ENCODE measurements at places on chromosomes 1 and 21.

DNA sequence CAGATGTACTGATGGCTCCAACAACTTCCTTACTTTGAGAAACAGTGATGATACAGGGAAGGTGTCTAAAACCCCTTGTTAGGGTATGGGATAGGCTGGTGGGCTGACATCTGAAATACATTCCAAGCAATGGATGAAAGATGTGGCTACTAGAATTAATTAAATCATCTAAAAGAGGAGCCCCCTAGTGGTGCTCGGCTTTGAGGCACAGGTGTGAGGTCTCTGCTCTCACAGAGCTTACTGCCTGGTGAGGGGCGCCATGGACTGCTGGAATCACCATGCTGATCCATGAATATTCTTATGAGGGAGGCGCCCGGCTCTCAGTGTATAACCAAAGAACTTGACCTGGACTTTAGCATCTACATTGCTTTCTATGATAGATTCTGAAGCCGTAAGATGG lies 48.5 kb downstream of the GNG4 start:
- DNase-seq = no peak

DNA sequence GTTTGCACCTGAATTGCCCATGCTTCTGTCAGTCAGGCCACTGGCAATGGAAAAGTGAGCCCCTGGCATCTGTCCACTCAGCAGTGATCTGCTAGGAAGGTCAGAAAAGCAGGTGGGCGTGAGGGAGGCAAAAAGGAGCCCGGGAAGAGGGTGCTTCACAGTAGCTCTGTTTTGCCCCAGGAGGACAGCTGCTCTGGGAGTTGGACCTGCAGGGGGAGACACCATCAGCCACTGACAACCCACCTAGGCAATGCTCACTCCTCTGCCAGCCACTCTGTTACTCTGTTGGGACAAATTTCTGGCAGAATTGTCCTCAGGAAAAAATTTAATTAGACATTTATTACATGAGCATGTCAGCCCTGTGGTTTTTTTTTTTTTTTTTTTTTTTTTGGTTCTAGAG lies 146.4 kb downstream of the LRIG2 start:
- no peak for DNase-seq

- peak; percentile 74 for DNase-seq
Measured at GRCh38 chr1:16960560-16961296, 19.7 kb downstream of the MFAP2 start.

- DNase-seq = no peak
Measured at GRCh38 chr1:10019561-10019960, 13.2 kb upstream of the UBE4B start.

GRCh38 chr1:51924455-51924854 lies 45.9 kb upstream of the NRDC start:
- DNase-seq = no peak

- no peak for DNase-seq
Measured at GRCh38 chr1:29460694-29461093, 224.4 kb downstream of the PTPRU start.

GRCh38 chr1:153493343-153493960 lies 33.0 kb upstream of the S100A7 start:
- DNase-seq = no peak

GRCh38 chr1:183733715-183734114 lies 71.2 kb upstream of the RGL1 start:
- no peak for DNase-seq

DNA sequence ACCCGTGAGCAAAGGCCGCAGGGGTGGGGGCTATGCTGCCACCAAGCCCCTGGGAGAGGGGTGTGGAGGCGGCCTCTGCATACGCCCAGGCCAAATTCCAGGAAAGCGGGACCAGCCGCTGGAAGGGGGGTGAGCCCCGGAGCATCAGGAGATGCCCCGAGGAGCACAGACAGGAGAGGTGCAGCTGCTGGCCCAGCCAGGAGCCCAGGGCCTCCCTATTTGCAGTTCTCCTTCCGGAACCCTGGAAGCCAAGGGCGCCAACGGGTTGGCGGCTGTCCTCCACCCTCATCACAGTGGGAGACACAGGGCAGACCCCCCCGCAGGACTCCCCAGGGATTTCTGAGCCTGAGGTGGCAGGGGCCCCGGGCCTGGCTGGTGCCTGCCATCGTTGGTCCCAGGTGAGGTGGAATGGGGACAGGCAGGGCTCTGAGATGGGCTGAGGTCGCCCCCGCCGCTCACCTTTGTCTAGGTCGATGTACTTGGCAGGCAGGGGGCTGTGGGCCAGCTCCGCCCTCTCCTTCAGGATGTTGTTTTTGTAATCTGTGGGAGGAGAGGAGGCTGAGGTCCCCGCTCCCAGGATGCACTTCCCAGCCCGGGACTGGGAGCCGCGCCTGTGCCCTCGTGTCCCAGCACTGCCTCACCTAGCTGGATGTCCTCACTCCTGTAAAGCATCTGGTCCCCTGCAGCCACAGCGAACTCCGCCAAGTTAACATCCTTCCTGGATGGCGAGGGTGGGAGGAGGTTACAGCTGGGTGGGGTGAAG lies 4.4 kb upstream of the DVL1 start:
- DNase-seq = no peak

- DNase-seq = no peak
Measured at GRCh38 chr21:44449473-44450363, 5.6 kb upstream of the LRRC3 start.

DNA sequence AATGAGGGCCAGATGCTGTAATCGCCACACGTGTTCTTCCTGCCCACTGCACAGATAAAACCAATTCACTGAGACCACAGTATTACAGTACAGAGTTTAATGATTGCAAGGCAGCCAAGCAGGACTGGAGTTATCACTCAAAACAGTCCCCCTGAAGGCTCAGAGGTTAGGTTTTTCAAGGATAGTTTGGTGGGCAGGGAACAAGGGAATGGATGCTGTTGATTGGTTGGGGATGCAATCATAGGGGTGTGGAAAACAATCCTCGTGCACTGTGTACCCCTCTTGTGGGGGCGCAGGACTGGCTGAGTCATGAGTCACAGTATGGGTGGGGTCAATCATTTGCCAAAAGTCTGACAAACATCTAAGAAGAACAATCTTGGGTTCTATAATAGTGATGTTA lies 12.4 kb upstream of the USP1 start:
- no peak for DNase-seq

GRCh38 chr1:205449750-205450443 lies 5.9 kb downstream of the BLACAT1 start:
- DNase-seq = no peak

DNA sequence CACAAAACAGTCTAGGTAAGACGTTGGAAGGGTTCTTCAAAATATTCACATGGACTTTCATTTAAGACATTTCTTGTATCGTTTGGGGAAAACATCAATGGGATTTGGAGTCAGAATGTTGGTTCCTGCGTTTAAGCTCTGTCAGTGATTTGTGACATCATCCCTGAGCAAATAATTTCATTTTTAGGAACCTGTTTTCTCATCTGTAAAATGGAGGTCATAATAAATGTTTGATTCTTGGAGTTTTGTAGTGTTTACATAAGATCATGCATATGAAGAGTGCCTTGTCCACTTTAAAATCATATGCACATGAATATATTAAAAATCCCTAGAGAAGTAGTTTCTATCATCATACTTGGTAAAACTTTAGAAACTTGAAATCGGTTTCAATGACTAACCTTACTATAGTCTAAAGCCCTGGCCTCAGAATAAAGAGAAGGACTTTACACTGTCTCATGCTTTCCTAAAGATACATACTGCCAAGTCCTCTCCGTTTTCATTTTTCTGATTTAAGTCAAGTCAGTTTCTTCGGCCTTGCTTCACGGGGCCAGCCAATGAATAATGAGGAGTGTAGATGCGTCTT lies 178.4 kb downstream of the ADSS2 start:
- DNase-seq = no peak

GRCh38 chr1:18802231-18802630 lies 57.2 kb downstream of the TAS1R2 start:
- DNase-seq = no peak

GRCh38 chr1:2130871-2131289 lies 63.7 kb downstream of the FAAP20 start:
- no peak for DNase-seq

DNA sequence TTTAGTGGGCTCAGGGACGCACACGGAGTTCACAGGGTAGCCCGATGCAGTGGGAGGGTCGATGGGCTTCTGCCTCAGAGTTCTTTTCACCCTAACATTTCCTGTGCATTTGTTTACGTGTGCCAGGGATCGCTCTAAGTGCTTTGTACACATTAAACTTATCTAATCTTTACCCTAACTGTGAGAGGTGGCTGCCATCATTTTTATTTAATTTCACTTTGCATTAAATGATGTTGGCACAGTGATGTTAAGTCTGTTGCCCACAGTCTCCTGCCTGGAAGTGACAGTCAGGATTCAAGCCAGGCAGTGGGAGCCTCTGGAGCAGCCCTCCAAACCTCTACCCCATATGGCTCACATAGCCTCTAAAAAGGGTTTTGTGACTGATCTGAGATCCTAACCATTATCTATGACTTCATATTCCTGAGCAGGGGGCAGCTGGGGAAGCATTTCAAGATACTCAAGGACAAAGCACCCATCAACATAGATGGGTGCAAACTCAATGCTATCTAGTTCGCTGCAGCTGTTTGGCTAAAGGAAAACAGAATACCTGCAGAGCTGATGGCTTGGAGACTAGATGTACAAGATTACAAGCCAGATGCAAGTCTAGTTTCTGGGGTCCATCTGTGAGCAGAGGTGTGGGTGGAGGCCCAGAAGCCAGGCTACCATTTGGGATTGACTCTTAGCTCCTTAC lies 303.8 kb downstream of the DISC1 start:
- no peak for DNase-seq

- DNase-seq = no peak
Measured at GRCh38 chr1:85544689-85545215, 35.8 kb upstream of the CCN1 start.

GRCh38 chr1:176557543-176558258 lies 94.7 kb downstream of the PAPPA2 start:
- DNase-seq = no peak

GRCh38 chr1:1039145-1039910 lies 19.4 kb downstream of the AGRN start:
- no peak for DNase-seq

DNA sequence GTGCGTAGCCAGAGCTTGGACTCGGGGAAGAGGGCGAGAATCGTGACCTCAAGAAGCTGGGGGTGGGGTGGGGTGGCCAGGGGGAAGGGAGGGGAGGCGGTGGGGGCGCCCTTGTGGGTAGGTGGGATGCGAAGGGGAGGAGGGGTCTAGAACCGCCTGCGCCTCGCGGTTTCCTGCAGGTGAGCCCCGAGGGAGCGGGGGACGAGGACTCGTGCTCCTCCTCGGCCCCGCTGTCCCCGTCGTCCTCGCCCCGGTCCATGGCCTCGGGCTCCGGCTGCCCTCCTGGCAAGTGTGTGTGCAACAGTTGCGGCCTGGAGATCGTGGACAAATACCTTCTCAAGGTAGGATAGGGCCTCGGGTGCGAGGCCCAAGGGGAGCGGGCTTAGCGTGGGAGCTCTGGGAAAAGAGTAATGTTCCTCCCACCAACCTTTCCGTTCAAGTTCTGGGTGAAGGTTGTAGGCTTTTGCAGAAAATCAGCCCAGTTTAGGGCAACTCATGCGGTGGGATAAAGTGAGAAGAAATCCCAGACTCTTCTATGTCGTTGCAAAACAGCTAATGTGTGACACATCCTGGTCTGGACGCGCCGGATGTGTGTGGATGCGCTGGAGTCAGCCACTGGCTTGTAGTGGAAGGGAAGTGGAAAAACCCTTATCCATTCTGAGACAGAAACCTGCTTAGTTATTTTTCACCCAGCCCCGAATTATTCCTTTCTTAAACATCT lies 2.9 kb downstream of the LHX8 start:
- DNase-seq = no peak

DNA sequence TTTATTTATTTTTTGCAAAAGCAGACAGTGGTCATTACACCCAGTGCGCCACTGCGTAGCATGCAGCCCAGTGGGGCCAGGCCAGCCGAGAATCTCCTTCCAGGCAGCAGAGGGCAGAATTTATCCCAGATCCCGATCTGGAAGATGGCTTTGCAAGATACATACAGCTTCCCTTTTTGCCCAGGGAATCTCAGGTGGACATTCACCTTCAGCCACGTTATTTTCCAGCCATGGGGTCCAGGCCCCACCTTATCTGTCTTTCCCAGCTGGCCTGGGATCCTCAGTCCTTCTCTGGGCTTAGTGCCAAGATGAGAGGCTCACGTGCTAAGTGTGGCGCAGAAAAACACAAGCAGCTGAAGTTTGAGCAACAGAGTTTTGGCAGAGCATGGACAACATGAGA lies 123.6 kb downstream of the AJAP1 start:
- no peak for DNase-seq

- no peak for DNase-seq
Measured at GRCh38 chr1:39328586-39329121, 124.2 kb downstream of the MACF1 start.

- no peak for DNase-seq
Measured at GRCh38 chr21:34186109-34186719, 112.8 kb downstream of the MRPS6 start.

- DNase-seq = no peak
Measured at GRCh38 chr1:241648159-241648558, 3.9 kb upstream of the WDR64 start.

GRCh38 chr1:151511636-151512215 lies 539 bp downstream of the CGN start:
- no peak for DNase-seq

DNA sequence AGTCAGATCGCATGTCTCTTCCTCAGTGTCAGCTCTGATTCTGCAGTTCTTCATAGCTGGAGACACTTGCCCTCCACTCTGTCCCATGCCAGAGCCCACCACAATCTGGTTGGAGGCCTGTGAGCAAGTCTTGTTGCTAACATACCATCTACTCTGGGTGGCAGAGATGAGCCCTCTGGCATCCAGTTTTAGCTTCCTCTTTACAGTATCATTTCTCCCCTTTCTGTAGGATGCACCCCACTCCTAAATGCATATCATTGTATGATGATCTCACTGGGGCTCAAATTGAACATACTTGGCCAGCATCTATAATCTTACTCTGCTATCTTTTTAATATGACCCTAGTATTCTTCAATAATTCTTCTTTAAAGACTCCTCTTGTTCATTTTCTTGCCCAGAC lies 16.9 kb downstream of the PCNX2 start:
- no peak for DNase-seq

DNA sequence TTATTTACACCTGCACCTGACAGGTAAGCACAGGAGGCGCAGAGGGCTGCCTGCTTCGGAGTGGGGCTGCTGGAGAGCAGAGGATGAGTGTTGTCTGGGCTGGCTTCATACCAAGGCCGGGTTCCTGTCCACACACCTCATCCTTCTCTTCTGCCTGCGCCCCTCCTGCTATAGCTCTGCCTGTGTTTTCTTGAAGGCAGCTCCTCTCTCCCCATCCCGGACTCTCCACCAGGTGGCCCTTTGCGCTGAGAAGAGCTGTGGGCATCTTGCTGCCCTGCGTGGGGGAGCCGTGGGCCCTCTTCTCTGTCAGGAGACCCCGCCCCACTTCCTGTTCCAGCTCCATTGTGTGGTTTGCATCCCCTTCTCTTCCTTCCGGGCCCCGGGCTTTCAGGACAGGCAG lies 35.0 kb downstream of the ARHGEF10L start:
- no peak for DNase-seq

GRCh38 chr1:156259805-156260204 lies 11.9 kb upstream of the PAQR6 start:
- DNase-seq = no peak

DNA sequence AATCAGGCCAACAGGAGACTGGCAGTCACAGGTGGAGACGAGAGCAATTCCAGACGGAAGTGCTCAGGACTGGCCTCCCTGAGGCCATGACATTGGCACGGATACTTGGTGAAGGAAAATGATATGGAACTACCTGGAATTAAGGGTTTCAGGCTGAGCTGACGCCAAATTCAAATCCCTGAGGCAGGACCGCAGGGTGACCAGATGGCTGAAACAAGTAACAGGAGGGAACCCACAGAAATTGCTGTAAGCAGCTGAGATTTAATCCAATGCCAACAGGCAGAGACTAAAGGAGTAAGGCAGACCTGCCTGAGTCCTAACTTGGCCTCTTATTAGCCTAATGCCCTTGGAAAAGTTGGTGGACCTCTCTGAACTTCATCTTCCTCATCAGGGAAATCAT lies 76.2 kb downstream of the ERG start:
- no peak for DNase-seq
